ENCODE measurements at places on chromosomes 5 and 9. TPM values are rescaled to one million over a fixed set of nuclear protein-coding genes. Genes with fewer than 3 reads are reported as not detected.

- DNase-seq, result peak; percentile 11
Observed at GRCh38 chr5:97165726-97166125, 17.3 kb downstream of the RIOK2 start.

DNA sequence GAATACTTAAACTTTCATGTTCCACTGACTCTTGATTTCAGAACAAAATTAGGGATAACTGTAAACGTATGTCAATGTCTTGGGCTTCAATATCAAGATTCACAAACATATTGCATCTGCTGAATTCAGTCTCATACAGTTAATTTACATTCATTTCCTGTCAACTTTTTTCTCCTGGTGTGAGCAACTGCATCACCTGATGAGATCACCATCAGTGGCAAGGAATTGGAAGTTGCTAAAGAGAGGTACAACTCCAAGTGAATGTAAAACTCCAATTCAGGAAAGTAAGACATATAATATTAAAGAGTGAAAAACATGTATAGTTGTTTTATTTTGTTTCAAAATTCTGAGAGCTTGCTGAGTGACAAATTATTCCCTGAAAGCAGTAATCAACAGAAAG lies 1336.2 kb upstream of the C9orf72 start:
- no peak for DNase-seq

DNA sequence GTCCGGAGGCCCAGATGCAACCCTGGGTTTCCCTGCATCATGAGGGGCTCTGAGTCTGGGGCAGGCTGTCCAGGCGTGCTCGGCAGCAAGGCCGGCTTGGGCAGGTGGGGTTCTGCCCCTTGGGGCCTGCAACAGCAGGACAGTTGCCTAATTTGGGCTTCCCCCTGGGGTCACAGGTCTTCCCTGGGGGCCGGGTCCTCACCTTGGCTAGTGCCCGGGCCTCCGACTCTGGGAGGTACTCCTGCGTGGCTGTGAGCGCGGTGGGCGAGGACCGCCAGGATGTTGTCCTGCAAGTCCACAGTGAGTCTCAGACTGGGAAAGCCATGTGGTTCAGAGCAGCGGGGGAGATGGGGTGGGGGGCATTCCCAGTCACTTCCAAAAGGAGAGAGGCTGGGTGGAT lies 82.1 kb upstream of the ASS1 start:
- DNase-seq, result no peak

GRCh38 chr5:144017119-144017518 lies 153.3 kb downstream of the YIPF5 start:
- DNase-seq, result no peak

DNA sequence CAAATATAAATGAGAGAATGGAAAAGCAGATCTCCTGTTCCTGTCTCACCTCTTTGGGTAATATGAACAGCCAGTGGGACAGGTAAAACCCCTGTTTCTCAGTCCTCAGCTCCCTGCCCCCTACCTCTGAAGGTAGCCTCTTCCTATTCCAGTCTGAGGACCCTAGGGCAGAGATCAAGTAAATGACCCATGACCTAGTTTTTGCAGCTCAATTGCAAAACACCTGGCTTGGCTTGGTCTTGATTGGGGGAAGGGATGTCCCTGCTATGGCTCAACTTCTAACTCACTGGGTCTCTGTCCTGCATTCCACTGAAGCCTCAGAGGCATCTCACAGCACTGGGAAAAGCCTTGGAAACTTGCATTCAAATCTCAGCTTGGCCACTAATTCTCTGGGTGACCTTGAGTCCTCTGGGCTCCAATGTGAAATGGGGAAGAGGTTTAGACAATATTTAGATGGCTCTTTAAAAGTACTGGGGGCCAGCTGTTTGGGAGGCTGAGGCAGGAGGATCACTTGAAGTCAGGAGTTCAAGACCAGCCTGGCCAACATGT lies 1.6 kb upstream of the GALT start:
- DNase-seq, result no peak

DNA sequence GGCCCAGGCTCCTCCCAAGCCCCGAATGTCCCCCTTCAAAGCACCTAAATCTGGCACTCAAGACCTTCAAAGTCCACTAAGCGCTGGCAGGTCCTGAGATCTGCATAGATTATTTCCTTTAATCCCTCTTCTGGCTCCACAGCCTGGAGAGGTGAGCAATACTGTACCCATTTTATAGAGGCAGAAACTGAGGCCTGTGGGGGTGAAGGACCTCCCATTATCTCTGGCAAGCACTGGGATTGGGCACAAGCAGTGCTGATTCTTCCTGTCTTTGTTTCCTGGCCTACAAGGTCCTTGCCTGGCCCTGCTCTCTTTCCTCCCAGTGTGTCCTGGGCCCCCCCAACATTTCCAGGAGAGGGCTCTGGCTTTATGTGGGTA lies 252.3 kb downstream of the PBX3 start:
- DNase-seq, result no peak

GRCh38 chr5:113495422-113495841 lies 7.2 kb upstream of the MCC start:
- no peak for DNase-seq

DNA sequence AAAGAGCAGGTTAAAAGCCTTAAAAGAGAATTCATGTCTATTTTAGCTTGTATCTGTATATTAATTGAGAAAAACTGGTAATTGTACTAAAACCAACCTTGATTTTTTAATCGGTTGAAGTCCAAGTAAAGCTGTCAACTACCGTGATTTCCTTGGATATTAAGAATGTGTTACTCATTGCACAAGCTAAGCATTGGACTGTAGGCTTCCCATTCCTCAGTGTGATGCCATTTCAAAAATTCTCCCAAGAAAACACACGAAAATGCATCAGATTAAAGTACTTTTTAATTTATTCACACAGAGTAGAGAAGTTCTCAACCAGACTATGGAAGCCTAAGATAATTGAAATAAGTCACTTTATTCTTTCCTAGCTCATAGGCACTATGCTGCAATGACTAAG lies 761.4 kb upstream of the TYRP1 start:
- no peak for DNase-seq

DNA sequence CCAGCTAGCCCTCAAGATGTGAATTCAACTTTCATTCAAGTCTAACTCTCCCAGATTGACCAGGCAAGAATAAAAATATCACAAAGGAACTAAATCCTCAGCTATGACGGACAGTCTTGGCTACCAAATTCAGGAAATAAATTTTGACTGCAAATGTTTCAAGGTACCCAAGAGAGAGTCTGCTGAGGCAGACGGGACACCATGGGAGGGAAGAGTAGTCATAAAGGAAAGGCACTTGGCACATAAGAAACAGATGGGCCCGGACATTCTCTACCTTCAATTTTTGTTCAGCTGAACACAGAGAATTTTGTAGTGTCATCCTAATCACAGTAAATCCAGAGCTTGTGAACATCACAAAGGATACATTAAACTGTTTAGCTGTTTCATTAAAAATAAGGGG lies 390.0 kb downstream of the DTWD2 start:
- DNase-seq, result no peak

DNA sequence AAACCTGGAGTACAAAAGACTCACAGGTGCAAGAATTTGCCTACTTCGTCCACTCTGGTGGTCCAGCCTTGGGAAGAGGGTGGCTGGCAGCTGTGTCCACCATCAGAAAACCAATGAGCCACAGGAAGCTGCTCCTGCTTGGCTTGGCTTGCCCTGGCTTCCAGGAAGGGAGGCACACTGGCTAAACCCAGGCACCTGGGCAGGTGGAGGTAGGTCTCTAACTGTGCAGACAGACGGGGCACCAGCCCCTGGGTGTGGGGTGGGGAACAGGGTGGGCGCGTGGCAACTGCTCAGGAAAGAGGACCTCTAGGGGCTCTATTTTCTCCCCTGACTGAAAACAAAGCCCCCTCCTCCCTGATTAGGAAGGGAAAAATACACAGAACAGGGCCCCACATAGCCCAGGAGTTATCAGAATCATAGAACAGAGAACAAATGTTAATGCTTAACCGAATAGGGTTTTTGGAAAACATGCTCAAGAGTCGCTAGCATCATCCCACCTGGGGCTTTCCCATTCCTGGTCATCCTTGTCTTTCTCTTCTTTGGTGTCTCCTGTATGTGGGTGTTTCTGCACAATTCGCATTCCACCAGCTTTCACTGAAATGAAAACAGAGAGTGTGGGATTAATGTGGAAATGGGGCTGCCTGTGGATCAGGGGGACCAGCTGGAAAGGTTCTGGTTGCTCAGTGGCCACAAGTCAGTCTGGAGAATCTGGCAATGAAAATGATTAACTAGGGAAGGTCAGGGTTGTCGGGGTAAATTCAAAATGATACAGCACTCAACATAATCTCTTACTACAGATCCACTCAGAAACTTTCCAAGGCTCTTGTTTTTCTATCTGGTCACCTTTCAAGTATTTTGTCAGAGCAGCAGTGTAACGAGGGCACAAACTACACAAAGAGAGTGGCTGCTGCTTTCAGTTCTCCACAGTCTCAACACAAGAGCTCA lies 13.1 kb downstream of the DAP start:
- peak; percentile 23 for DNase-seq

DNA sequence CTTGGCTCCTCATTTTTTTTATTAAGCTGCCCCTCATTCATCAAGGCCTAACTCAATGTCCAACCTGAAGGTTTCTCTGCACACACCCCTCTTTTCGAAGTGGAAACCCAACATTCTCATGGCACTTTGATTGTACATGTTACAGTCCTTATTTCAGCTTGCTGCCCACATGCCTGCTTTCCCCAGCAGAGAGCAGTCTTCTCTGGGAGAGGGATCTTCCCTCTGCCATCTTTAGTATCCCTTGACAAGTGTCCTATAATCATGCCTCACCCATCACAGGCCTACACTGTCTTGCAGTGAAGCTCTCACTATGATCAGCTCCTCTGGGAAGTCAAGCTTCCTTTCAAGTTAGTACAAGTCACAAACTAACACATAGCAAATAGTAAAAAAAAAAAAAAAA lies 175.1 kb downstream of the ACER2 start:
- DNase-seq, result no peak

DNA sequence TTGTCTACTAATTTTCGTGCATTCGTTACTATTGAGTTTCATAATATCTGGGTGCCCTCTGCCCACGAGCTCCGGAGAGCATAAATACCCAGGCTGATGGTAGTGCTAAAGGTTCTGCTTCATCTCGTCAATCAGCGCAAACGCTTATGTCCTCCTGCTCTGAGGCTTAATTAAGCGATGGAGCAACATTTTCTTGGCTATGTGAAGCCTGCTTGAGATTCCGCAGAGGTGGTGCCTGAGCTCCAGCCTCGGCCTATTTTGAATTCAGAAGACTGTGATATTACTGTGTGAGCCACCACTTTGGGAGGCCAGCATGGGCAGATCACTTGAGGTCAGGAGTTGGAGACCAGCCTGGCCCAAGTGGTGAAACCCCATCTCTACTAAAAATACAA lies 44.8 kb downstream of the ANXA2R start:
- no peak for DNase-seq

DNA sequence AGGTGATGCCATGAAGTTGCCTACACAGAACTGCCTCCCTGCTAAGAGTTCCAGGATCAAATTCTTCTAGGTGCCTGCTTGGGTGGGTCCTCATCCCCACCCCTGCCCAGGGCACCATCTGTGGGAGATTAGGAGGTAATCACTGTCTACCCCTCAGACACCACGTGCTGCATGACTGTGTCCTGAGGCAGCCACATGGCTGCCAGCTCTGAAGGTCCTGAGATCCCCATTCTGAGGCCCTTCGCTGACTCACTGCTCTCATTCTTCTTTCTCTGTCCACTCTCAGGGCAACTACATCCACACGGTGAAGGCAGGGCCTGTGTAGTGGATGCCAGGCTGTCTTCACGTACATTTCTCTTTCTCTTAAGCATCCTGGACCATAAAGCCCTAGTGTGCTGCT lies 222.9 kb upstream of the ANKRD55 start:
- DNase-seq, result no peak

DNA sequence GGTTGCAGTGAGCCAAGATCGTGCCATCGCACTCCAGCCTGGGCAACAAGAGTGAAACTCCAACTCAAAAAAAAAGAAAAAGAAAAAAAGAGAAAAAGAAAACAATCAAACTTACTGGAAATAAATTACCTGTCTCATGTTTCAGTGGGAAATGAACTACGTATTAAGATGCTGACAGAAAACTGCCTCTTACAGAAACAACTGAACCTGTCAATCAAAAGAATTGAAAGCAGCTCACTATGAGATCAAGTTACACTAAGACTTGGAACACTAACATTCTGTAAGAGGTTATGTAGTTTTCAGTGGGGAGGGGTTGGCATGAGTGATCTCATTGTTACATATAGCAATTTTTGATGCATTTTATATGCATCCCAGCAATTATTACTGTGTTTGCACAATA lies 64.4 kb upstream of the SPATA31E1 start:
- no peak for DNase-seq

DNA sequence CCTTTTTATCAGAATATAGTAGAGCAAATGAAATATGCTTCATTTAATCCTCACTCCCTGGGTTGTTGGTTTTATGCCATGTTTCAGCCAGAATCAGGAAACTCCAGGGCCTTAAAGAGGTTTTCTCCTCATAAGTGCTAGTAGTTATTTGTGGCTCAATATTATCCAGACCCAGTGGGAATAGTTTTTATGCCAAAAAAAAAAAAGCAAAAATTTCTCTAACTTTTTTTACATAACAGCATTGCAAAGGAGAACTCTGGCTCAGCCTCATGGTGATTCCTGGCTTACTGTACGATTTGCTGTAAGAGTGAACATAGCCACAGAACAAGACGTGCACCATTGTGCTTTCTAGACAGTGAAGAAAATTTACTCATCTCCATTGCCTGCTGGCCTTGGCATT lies 232.5 kb downstream of the PJA2 start:
- DNase-seq, result no peak

DNA sequence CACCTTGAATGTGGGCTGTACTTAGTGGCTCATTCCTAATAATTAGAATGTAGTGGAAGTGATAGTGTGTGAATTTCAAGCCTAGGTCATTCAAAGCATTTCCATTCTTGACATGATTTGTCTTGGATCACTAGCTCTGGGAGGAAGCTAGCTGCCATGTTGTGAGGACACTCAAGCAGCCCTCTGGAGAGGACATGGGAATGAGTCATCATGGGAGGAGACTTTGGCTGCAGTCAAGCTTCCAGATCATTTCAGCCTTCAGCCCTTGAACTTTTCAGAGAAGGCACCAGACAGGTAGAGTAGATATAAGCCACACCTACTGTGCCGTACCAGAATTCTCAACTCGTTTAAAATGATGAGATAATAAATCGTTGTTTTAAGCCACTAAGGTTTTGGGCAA lies 506.9 kb downstream of the ZNF608 start:
- DNase-seq, result no peak

DNA sequence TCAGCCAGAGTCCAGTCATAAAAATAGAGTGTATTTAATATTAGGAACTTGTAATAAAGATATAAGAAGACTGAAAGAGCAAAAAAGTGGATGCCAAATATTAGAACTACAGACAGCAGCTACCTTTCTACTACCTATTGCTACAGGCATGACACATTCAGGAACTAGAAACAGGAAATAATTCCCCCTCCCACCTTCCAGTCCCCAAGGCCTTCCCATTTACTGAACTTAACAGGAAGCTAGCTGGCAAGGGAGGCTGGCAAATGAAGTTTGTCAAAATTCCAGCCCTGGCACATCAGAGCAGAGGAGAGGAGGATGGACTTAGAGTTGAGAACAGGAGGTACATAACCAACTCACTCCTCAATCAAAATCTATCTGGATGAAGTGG lies 50.2 kb upstream of the RIC1 start:
- no peak for DNase-seq

The SPARC gene
- not detected for total RNA-seq

The RMRP gene
- 23,916 TPM for total RNA-seq

The FBXW5 gene
- total RNA-seq, result 389 TPM

The PTPRD gene
- total RNA-seq, result not detected

The ARID3C gene
- total RNA-seq, result not detected

The SLC6A3 gene
- not detected for total RNA-seq

The GABBR2 gene
- not detected for total RNA-seq

The SHC3 gene
- 0.18 TPM for total RNA-seq

The C8G gene
- 0.71 TPM for total RNA-seq

The TGFBR1 gene
- total RNA-seq, result 4.9 TPM
